ENCODE measurements at places on chromosomes 12 and 14.

- no peak for DNase-seq
Observed at GRCh38 chr14:75661499-75661814, 411 bp downstream of the TTLL5 start.

DNA sequence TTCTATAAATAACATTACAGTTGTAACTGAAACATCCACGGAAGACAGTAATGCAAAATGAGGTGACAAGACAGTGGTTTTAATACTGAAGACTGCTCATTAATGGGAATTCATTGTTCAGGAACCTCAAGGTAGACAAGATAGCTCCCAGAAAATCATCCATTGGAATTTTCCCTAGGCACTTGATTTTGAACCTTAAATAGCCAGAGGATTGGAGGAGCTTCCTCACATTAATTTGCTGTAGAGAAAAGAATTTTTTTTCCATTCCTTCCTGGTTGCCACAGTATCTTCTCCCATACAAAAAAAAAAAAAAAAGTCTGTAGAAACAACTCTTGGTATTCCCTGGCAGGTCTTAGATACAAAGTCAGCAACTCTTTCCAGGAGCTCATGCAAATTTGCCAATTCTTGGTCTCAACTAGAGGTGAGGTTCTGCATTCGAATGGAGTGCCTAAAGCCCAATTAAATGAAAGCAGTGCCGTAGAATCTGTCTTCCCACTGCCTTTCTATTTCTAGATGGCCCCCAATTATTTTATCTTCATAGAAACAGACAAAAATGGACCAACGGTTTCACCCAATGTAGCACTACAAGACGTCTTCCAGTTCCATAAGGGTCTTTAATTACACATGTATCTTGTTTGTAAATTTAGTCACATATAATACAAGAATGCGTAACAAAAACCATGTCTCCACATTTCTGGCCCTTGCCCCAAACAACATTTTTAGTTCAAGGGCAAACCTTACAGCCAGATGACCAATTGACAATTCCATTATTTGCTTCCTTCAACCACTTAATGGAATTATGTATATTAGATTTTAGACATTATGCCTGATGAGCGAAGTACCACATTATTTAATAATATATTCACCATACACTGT is 13.5 kb downstream of the SLC38A2 start:
- no peak for DNase-seq

DNA sequence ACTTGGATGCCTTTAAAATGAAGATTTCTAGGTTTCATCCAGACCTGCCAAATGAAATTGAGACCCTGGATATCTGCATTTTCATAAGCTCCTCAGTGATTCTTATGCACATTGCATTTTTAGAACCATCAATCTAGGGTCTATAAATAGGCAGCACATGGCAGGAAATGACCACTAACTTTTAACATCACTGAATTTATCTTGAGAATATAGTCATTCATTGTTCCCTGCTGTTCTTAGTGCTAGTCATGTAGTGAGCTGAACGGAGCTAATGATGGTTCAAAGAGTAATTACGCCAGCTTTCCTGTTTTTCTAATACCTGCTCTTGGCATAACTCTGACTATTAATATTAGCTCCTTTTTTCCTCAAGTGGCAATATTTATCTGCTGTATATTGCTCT is 91.6 kb downstream of the TPH2 start:
- no peak for DNase-seq

DNA sequence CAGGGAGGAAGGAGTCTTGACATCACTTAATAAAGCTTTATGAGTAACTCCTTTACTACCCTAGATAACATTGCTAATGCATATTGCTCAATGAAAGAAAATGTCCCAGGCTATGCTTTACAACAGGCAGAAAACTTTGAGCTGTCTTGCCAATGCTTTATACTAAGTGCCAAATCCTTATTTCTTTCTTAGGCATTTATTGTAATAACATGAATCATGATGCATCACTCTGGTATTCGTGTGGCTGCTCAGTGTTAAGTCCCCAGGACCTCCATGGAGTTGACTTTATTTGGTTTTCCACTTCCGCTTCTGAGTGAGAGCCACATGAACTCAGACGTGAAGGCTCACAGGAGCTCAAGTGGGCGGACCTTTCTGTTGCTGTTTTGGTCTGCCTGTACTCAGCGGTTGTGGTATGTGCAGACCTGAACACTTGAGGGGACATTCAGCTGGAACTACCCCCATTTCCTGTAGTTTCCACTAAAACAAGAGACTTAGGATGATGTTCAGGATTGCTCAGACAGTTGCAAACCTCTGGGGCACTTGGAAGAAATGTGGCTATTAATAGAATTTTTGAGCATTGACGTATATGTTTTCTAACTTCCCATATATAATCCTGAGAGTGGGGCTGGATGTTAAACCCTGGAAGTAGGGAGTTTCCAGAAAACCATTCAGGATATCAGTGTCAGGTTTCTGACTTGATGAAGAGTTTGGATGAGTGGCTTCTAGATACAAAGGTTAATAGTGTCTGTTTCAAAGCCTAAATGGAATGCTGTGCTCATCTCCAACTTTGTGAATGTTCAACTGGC is 258.6 kb downstream of the MSRB3 start:
- peak; percentile 100 for DNase-seq

DNA sequence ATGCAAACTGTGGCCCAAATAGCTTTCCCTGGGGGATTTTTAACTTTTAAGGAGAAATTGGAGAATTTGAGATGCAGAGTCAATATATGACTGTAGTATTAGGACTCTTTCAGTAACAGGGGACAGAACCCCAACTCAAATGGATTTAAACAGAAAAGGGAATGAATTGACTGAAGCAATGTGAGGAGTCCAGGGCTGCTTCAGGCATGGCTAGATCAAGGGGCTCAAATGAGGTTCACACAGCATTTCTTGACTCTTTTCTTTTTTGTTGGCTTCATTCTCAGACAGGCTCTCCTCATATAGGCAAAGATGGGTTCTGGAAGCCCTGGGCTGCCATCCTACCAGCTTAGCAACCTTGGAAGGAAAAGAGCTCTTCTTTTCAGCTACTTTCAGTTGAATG is 13.6 kb downstream of the HNF1A start:
- no peak for DNase-seq

DNA sequence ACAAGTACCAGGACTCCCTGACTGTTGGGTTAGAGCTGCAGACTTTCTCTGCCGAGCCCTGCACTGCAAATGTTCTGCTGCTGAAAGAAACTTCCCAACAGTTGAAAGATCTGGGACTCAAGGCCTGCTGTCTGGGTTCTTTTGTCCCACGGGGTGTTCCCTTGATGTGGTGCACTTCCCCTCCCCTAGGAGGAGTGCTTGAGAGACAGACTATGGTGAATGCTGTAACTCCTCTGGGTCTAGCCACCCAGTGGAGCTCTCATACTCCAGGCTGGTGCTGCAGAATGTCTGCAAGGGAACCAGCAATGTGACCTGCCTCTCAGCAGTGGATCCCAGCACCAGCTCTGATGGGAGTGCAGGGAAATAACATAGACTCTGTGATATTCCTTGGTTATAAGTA is 129.2 kb upstream of the SLCO1B1 start:
- DNase-seq: no peak
